ENCODE measurements at places on chromosomes 2 and 18. TPM values are rescaled to one million over a fixed set of nuclear protein-coding genes. Genes with fewer than 3 reads are reported as not detected.
A peak's percentile ranks its signal among the peaks of the same experiment; 100 is the strongest.

Gene PTPRN
- not detected for total RNA-seq

Gene SKOR2
- not detected for total RNA-seq

DNA sequence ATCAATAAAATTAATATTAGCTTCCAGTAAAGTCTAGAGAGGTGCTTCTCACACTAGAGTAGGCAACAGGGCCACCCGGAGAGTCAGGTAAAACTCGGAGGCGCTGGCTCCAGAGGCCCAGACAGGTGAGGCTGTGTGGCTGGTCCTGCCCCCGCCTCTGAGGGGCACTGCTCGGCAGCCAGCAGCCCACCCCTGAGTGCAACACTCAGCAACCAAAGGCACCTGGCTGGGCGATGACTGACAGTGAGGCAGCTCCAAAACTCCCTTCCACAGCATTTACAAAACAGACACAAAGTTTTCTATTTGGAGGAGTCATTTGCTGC is 138.8 kb upstream of the ID2 start:
- DNase-seq = no peak

Gene PLCD4
- total RNA-seq = 4.7 TPM

Gene PLCL1
- 0.51 TPM for total RNA-seq

DNA sequence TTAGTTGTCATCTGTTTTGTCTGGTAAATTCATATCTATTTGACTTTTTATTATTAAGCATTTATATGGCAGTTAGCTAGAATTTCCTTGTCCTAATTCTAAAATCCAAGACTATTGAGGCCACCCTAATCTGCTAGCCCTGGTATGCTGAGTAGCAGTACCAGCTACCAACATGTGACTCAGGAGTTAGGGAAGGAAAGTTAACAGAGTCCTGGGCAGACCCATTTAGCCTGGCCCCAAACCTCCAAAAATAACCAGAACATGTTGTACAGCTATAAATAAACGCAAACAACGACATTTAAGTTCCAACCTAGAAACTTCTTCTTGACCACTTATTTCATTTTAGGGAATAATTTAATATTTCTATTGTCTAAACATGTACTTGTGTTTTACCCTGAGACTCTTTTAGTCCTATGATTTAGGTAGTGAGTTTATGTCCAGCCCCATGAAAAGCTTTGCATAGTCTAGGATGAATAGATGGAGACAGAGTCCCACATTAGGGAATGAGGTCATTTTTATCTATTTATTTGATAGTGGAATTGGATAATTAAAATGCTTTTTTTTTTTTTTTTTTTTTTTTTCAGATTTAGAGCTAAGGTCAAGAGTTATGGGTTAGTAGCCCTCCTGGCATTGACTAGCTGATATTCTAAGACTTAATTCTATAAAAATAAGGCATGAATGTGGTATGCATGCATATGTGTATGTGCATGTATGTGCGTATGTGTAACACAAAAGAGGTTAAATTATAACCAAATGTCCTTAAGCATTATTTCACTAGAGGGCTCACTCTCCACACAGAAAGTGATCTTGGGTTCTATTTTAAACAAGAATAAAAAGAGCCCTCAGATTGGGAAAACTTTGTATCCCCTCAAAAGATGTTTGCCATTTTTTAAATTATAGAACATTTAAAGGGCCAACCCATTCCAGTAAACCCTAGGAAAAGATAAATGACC is 160.1 kb upstream of the MAPRE2 start:
- no peak for DNase-seq

DNA sequence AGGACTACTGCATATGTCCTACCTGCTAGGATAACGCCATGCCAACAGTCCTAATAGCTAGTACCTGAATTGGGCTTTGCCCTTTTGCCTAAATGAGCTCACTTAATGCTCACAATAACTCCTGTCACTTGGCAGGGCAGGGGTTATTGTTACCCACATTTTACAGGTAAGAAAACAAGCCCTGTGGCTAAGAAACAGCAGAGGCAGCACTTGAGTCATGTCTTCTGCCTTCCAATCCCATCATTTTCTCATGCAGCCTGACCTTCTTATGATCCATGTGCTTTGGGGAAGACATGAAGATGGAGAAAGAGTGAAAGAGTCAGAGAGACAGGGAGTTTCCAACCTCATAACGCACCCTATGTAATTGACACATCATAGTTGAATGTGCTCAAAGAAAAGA is 33.6 kb upstream of the LPIN1 start:
- DNase-seq = no peak

DNA sequence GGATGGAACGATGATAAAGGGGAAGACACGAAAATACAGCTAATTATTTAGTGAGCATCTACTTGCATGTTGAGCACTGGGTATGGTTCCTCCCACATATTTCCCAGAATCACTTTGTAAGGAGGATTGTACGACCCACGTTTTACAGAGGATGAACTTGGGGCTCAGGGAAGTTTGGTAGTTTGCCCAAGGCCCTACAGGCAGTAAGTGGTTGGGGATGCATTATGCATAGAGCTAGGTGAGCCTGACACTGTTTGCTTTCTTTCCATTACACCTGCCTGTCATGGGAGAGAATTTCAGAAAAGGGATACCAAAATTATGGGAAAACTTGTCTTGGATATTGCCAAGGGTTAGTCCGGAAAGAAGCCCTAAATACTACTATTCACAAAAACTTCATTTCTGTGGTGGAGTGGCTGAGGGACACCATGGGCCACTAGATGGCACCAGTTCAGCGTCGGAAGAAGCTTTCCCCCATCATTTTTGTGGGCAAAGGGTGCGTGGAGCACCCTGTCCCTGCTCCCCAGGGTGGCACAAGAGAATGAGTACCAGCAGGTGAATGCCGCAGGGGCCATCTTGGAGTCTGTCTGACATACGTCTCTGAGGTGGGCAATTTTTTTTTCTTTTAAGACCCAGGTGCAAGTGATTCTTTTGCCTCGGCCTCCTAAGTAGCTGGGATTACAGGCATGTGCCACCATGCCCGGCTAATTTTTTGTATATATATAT is 23.5 kb upstream of the C18orf32 start:
- peak; percentile 72 for DNase-seq

Gene RAB1A
- 141 TPM for total RNA-seq

GRCh38 chr2:7348761-7349160 is 431.5 kb downstream of the RNF144A start:
- no peak for DNase-seq

GRCh38 chr18:65938592-65939372 is 188.0 kb downstream of the CDH7 start:
- peak; percentile 0 for DNase-seq

Gene CCDC74A
- 2.2 TPM for total RNA-seq

- peak; percentile 72 for DNase-seq
These were observed 40.8 kb upstream of the RPRM start for GRCh38 chr2:153519257-153519875.

DNA sequence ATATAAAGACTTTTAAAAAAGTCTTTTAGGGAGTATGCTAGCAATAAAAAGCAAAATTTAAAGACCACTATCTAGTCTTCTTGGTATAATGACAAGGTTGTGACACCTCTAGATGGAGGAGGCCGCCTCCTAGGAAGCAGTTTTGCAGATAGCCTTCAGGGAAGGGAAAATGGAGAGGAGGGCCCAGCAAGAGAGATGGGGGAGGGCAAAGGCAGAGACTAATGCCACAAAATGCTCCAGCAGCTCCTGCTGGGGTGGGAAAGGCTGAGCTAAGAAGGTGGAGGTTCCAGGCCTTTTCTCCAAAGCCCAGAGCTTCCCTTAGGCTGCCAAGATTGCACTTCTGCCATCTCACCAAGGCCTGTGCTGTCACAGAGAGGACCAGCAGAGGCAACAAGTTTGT is 153.9 kb upstream of the THSD7B start:
- no peak for DNase-seq

DNA sequence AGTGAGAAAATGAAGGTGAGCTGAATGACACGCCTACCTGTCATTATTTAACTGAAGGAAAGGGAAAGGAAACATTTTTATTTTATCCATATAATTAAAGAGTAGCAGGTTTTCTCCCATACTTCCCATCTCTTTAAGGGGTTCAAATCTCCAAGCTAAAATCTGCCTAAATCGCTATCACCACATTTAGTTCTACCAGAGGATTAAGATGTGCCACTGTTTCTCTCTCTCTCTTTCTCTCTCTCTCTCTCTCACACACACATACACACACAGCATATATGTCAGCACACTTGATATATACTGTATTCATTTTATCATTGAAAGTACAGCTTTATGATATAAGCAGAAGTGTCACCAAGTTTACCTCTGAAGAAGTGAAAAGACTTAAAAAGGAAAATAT is 3.1 kb downstream of the WIPF1 start:
- no peak for DNase-seq

Gene RESP18
- total RNA-seq = not detected

DNA sequence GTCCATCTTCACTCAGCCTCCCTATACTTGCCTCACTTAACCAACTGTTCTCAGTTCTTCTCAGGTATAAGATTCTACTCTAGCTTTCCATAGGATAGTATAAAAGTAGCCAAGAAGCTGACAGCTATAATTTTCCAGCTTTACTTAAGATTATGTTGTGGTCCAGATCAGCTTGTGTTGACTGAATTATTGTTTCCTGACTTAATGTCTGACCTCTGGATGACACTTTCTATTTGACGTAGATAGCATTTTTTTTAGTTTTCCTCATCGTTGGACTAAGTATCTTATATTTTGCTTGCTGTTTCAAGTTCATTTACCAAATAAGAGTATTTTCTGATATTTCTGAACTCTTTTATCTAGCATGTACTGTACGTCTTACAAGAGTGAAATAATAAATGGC is 1272.5 kb upstream of the CDH2 start:
- DNase-seq = peak; percentile 13

Gene UGT1A7
- not detected for total RNA-seq

- DNase-seq = no peak
These were observed 143.7 kb downstream of the IRS1 start for GRCh38 chr2:226655871-226656270.

Gene IL1B
- total RNA-seq = 0.14 TPM

Gene SULT1C4
- 76.7 TPM for total RNA-seq

Gene ATG16L1
- 39.3 TPM for total RNA-seq

DNA sequence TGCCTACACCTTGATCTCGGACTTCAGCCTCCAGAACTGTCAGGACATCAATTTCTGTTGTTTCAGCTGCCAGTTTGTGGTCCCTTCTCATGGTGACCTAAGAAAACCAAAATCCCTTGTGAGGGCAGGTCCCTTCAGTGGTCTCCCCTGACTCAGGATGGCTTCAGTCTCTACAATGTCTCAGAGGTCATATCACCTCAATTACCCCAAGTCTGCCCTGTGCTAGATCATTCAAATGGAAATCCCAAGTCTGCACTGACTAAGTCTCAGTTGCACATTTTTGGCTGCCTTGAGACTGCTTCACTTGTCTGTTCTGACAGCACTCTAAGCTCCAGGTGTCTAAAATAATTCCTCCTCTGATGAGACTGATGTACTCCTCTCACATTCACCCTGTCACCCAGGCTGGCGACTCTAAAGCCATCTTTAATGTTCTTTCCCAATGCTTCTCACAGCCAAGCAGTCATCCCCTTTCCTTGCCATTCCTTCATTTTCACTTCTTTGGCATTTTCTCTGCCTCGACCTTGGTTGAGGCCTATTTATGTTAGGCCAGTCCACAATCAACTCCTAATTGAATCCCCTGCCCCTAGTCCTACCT is 470.8 kb downstream of the DLGAP1 start:
- DNase-seq = no peak

DNA sequence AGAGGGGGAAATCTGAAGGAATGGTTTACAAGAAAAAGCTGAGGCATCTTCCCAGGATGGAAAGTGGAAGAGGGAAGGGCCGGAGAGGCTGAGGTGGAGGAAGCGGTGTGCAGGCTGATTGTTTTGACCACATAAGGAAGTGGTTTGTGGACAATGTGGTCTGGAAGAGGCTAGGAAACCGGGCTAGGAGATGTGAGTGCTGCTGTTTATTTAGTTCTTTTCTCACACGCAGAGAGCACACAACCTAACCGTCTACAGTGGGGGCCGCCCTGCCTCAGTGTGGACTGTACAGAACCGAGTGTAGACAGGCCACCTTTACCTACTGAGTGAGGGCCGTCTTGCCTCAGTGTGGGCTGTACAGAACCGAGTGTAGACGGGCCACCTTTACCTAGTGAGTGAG is 251.7 kb upstream of the PXDN start:
- DNase-seq = peak; percentile 17

GRCh38 chr2:43762286-43762685 is 11.6 kb upstream of the DYNC2LI1 start:
- no peak for DNase-seq

Gene FAM237A
- not detected for total RNA-seq

GRCh38 chr2:201377218-201377617 is 20.1 kb upstream of the FLACC1 start:
- no peak for DNase-seq

- no peak for DNase-seq
These were observed 233.7 kb upstream of the CWC22 start for GRCh38 chr2:180240774-180241173.

- no peak for DNase-seq
These were observed 303.6 kb upstream of the ID2 start for GRCh38 chr2:8378016-8378810.

Gene LONRF2
- total RNA-seq = not detected

Gene MTLN
- total RNA-seq = 29.4 TPM

Data from dermis blood vessel endothelial cell (primary cell).